Stimulated activated naive CD4-positive, alpha-beta T cell (primary cell): ENCODE measurements at places on chromosomes 6 and 20.

DNA sequence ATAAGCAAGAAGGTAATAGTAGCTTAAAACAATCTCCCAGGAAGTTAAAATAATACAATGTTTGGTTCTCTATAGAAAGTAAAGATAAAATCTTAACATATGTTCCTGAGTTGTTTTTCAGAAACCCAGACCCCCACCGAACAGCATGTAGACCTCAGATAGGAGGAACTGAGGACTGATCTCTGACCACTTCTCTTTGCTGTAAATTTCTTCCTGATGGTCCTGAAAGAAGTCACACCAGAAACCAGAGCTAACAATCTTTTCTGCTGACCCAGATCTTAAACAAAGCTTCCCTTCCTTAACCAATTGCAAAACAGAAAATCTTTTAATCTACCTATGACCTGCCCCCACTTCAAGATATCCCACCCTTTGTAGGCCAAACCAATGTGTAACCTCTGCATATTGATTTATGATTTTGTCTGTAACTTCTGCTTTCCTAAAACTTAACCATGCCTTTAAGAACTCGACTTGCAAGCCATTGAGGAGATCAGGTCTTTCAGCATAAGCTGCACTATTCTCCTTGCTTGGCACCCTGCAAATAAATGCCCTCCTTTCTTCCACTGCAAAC, 21.9 kb upstream of the BEND6 start:
- no peak for DNase-seq

DNA sequence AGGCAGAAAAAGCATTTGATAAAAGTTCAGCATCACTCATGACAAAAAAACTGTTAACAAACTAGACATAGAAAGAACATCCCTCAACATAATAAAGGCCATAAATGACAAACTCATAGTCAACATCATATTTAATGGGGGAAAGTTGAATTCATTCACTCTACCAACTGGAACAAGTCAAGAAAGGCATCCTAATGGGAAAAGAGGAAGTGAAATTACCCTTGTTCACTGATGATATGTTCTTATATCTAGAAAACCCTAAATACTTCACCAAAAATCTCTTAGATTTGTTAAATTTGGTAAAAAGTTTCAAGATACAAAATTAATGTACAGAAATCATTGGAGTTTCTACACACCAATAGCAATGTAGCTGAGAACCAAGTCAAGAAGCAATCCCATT, 48.9 kb downstream of the GGTLC1 start:
- no peak for DNase-seq

- DNase-seq, result no peak
Measured at GRCh38 chr6:56806368-56806767, 148.5 kb upstream of the BEND6 start.

GRCh38 chr6:63644668-63645326, 9.2 kb downstream of the PHF3 start:
- no peak for DNase-seq

DNA sequence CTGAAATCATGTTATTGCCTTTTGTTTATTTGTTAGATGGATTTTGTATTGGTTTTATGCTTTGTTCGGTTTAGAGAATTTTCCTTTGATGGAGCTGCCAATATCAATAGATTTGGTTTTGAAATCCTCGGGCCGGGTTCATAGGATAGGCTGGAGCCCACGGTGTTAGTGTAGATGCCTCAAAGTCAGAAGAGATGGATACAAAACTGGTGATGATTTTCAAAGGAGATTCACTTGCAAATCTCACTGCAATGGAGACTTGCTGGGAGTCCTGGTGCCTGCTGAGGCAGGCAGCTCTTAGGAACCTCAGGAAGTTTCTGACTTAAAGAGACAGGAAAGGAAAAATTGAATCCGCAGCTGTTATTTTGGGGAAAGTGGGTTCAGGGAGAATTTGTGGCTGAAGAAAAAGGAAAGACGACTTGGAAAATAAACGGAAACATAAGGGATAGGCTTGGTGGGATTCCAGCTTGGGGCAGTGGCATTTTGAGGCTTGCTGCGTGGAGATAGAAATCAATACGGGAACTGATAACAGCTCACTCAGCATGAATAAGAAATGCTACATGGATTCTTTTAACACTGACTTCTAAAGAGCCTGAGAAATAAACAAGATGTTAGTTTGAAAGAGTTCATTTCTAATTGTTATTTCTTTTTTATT, 241.6 kb downstream of the PHACTR1 start:
- no peak for DNase-seq

DNA sequence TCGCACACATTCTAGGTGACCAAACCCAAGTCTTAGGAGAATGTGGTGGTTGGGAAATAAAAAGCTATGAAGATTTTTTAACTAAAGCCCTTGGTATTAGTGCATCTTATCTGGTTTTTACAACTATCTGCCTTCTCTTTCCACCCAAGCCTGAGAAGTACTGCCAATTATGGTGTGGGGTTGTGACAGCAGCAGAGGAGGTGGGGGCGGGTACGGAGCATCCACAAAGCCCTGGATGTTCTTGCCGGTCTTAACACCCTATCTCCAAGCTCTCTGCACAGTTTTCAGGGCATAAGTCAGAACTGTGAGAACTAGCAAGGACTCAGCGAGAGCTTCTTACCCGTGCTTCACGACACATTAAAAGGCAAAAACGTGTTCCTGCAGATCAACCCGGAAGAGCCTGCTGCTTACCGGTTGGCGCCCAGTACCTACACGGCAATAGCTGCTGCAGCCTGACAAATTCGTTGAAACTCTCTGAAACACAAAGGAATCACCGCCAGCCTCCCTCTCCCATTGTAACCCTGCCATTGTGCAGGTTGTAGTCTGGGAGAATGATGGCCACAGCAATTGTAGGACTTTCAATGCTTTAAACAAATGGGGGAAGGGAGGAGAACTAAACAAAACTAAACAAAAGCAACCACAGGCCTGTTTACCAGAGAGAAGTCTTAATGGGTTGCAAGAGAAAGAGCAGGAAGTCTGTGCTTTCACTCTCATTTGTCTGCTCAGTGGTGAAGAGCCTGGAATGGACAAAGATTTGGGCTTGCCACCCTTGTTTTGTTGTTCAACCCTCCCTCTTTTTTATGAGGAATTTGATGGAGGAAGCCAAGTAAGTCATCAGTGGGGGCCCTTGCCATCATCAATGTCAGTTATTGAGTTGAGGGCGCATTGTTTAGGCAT, 461.0 kb upstream of the JARID2 start:
- no peak for DNase-seq

GRCh38 chr6:126051791-126052190, 65.5 kb downstream of the TRMT11 start:
- no peak for DNase-seq

- DNase-seq, result no peak
Measured at GRCh38 chr6:13548500-13549210, 25.7 kb upstream of the SIRT5 start.

DNA sequence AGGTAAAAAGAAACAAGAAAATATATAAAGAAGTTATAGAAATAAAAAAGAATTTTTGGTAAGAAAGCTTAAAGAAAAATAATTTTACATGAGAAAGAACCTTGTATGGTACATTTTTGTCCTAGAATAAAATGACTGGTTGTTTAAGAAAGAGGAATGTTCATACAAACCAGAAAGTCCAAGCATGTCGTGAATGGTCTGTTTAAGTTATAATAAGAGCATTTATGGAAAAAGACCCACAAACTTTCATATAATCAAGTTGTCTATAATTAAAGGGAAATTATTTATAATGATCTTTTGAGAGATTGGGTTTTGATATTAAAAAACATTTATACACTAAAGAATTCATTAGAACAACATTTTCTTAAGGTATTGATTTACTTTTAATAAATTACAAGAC, 27.8 kb upstream of the FAM110A start:
- DNase-seq, result no peak

DNA sequence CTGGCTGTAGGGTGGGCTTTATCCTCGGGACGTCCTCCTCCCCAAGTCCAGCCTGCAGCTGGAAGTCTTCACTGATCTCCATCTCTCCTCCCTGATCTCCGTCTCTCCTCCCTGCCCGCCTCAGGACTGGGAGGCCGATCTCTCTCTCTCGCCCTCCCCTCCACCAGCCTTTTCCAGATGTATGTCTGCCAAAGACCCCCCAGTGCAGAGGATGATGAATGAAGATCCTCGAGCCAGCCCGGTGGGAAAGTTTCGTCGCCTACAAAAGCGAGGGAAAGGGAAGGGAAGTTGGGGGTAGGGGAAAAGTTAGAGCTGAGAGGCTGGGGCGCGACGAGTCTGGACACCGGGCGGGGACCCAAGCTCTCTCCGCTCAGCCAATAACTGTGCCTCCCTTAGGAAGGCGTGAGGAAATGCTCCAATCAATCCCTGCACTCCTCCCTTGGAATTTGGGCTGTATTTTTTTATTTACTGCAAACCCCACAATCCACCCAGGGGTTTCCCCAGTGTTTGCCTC, 595 bp upstream of the SRF start:
- no peak for DNase-seq

DNA sequence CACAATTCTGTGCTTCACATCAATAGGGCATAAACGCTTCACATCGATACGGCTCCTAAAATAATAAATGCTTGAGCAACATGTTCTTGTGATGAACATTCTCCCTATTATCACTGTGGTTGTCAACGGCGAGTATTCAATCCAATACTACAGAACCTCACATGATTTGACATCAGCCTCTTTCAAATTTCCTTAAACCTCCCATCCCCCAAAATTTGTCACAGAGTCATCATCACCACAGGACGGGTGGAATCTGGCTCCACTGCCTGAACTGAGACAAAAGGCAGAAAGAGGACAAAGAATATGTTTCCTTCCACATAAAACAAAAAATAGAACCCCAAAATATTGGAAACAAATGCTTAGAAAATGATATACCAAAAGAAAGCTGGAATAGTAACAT, 7.3 kb downstream of the THEMIS start:
- DNase-seq, result peak; percentile 3

GRCh38 chr6:89146718-89147700, 1.2 kb downstream of the PM20D2 start:
- peak; percentile 58 for DNase-seq

DNA sequence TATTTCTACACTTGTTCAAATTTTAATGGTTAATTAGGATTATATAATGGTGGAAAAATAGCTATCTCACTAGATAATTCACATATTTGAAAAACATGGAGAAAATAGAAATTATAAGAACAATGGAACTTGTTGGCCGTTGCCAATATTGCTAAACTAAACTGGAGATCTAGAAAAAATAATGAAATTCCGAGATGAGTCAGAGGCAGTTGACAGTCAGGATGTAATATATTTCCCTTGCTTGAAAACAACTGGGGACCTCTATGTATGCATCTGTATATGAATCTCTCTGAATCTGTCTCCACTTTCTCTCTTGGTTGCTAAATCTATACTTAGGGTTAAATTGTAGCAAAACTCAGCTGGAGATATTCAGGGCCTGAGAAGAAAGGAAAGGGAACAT, 1108.2 kb upstream of the GJE1 start:
- DNase-seq, result no peak

GRCh38 chr6:82511546-82511945, 147.9 kb downstream of the TPBG start:
- DNase-seq, result no peak

GRCh38 chr20:20440481-20440880, 72.6 kb downstream of the INSM1 start:
- no peak for DNase-seq

- DNase-seq, result no peak
Measured at GRCh38 chr6:105806486-105806920, 279.6 kb upstream of the PRDM1 start.

DNA sequence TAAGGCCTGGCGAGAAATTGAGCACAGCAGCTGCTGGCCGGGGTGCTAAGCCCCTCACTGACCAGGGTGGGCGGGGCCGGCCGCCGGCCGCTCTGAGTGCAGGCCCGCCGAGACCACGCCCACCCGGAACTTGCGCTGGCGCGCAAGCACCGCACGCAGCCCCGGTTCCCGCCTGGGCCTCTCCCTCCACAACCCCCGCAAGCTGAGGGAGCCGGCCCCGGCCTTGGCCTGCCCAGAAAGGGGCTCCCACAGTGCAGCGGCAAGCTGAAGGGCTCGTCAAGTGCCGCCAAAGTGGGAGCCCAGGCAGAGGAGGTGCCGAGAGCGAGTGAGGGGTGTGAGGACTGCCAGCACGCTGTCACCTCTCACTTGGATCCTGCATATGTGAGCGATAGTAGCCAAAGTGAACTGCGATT, 251.2 kb downstream of the GJA1 start:
- DNase-seq, result no peak

DNA sequence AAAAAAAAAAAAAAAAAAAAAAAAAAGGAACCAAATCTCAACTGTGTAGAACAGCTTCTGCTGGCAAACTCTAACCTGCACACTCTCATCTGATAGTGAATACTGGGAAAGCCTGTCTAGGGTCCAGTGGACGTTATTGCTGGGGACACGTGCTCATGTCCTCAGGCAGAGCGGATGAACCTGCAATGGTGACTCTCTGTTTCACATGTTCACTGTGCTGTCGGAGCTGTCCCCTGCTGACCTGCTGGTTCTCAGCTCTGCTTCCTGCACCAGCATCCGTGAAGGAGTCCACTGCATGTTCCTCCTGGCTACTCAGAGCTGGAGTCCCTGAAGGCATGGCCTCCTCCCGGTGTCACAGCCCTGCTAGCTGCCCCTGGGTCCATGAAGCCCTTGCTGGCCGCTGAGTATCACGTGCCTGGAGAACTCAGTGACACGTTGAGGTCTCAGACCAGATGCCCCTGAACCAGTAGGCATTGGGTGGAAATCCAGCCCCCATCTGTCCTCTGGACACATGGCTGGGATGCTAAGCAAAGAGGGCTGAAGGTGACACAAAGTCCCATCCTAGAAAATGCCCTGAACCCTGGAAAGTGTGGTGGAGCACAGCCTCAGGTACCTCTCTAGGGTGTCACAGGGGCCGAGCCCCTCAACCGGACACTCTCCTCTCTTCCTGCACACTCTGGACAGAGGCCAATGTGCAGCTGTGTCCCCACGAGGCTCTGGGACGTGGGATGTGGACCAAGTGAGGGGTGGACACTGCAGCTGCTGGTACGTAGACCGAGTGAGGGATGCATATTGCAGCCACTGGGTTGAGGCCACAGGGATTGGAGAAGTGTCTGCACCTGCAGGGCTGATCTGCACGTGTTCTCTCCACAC, 54.9 kb upstream of the FRMD1 start:
- no peak for DNase-seq

DNA sequence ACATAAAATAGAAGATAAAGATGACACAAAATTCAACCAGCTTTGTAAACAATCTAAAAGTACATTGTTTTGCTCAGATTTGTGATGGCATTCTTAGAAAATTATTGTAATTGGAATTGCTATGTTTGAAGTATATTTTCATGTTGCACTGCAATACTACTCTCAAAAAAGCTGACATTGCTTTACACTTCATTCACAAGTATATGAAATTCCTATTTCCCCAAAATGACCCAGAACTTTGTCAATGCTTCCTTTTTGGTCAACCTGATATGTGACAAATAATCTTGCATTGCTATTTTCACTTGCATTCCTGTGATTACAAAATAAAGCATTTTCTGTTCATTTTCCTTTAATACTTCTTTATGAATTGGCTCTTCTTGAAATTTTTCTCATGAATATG, 104.1 kb upstream of the BMP5 start:
- DNase-seq, result no peak
